EL (cell line): ENCODE measurements at places on chromosomes 16 and 17.

GRCh38 chr17:73371285-73371684, 59.5 kb upstream of the CDC42EP4 start:
- DNase-seq, result peak; percentile 83

DNA sequence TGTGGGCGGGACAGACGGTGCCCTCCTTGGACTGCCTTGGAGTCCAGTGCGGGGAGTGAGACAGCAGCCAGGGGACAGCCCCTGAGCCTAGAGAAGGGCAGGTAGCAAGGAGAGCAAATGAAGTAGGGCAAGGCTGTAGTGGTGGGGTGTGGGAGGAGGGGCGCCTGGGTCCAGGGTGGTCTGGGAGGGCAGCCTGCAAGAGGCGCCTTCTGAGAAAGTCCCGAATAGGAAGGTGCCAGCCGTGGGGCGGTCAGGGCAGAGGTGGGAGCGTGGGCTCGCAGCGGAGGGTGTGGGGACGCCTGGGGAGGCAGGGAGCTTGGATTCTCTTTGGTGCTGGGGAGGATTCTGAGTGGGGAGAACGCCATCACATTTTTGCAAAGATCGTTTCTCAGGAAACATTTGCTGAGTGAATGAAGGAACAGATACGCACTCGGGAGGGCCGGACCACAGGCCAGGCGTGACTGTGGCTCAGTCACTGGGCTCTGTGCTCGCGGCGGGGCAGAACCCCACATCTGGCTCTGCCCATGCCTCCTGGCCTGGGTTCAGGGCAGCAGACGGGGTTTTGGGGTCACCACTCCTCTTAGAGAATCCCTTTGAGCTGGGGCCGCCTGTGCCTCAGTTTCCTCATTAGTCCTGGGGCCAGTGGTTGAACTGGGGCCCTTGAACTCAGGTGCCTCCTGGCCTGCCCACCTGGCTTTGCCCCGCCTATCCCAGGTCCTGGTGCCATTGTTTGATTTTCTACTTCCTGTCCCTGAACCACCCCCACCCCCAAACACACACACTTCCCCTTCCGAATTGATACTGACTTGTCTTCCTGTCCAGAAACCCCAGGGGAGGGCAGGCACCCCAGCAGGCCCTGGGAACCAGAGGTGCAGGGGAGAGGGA, 4.2 kb downstream of the SNN start:
- no peak for DNase-seq

DNA sequence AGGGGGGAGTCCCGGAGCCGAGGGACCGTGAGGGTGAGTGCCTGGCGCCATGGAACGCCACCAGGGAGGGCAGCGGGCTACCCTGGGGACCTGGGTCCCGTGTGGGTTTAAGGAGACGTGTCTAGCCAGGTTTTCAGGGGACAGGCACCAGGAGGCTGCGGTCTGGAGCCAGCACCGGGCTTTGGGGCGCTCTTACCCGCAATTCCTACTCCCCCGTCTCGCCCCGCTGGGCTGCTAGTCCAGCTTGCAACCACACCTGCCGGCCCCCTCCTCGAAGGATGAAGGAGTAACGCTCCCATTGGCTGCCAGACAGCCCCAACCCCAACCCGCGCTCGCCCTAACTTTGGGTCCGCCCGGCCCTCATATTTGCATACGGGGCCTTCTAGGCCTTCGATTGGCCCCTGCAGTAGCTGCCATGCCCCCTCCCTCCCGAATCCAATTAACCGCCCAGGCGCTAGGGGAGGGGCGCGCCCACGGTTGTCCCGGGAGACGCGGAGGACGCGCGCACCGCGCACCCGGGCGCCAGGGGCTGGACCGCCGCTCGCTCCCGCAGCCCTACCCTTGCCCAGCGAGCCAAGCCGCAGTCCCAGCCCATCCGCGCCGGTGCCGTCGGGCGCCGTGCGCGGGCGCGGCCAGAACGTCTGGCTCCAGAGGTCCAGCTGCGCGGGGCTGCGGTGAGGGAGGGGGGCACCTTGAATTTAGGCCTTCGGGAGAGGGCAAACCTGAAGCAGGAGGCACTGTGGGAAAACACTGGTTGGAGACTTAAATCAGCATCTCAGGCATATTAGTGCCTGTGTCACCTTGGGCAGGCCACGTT, at the start of gene TTLL6:
TTLL6 (minus strand) TSS at position 456 of the 817 bp plus-strand sequence; CDS start at position 299, 157 bp downstream.
- DNase-seq, result peak; percentile 74

- DNase-seq, result no peak
Observed at GRCh38 chr16:71972356-71972755, 27.8 kb downstream of the PKD1L3 start.

- DNase-seq, result no peak
Observed at GRCh38 chr17:43927060-43927864, 15.0 kb downstream of the PPY start.

DNA sequence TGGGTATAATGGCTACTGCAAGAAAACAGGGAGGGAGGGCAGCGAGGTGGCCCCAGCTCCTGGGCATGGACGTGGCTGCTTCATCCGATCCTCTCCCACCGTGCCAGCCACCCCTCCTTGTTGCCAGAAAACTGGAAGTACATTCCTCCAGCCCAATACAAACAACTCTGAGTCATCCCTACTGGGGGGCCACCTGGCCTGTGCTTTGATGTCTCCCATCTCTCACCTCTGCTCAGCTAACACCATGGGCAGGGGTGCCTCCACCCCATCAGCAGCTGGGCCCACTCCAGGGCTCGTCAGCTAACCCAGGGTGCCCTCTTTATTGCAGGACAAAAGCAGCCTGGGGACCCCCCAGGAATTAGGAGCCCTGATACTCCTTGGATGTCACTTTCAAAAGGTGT, 2.0 kb downstream of the RHBDF2 start:
- no peak for DNase-seq

- no peak for DNase-seq
Observed at GRCh38 chr16:65728167-65728566, 606.3 kb upstream of the CDH11 start.

DNA sequence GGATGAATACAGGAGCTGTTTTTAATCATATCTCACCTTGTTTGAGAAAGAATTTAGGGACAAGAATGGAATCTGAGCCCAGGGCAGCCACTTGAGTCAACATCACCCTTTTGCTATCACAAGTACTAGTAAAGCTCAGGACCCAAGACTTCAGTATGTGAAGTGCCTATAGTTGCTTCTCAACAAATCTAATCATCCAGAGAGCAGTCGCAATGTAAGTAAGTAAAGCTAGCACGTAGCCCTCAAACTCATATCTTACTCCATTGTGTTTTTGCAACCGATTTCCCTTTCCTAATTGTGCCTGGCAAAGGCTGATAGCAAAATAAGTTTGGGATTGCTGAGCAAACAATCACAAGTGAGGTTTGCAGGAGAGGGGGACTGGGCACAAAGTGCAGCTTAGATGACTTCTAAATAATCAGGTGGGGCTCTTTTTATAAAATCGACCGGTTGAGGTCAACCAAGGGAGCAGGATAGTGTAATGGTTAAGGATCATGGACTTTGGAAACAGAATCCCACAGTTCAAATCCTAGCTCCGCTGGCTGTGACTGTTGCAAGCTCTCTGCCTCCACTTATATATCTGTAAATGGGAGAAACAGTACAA, 13.0 kb downstream of the TOB1 start:
- no peak for DNase-seq

DNA sequence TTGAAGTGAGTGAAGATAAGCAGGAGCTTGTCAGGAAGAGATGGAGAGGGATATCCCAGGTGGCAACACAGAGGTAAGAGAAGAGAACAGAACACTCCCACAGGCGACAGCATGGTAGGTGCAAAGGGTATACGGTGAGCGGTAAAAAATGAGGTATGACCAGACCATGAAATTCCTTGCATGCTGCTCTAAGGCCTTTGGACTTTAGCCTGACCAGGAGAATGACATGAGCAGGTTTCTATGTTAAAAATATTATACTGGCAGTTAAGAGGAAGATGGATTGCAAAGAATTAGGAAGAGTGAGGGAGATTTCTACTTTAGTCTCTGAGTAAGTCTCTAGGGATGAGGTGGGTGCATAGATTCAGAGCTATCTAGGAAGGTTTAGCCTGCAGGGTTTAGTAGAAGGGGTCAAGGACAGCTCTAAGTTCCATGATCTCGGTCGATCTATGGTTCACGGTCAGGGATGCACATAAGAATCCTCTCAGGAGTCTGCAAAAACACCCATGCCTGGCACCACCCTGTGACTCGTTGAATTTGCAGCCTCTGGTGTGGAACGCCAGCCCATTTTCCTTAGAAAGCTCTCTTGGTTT, 65.7 kb downstream of the HLF start:
- DNase-seq, result no peak

- peak; percentile 60 for DNase-seq
Observed at GRCh38 chr16:53159781-53160436, 105.1 kb downstream of the CHD9 start.

DNA sequence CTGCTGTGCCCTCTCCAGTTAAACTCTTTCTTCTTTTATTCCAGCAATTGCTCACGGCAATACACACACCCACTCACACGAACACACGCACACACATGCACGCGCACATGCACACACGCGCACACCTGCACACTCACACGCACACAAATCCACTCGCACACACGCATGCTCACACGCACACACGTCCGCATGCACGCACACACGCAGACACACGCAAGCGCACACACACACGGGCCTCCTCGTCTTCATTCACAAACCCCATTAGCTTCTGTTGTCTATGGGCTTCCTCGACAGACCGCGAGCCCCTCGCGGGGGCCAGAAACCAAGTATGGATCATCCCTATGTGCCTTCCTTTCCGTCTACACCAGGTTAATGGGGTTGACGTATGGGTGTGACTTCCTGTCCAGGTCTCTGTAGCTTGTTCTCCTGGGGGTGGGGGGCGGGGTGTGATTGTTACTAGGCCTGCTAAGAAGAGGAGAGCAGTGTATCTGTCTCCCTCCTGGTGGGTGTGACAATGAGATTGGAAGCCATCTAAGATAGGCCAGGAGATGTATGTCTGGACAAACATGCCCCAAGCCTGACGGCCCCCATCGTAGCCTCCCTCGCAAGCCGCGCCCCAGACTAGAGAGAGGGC, 670 bp upstream of the CTF1 start:
- no peak for DNase-seq

- DNase-seq, result no peak
Observed at GRCh38 chr16:16120382-16121184, 102.7 kb downstream of the ABCC6 start.

- peak; percentile 41 for DNase-seq
Observed at GRCh38 chr16:4693956-4694641, 737 bp downstream of the NUDT16L1 start.

GRCh38 chr16:566475-567372, at the start of gene NHLRC4:
Gene NHLRC4, plus strand, starts transcription at chr16:567005. Its CDS starts 1,043 bp downstream, at chr16:568048.
- DNase-seq, result peak; percentile 58

GRCh38 chr17:35448899-35449227, 297 bp upstream of the SLFN13 start:
- no peak for DNase-seq

GRCh38 chr17:30093463-30094147, 23.0 kb upstream of the NSRP1 start:
- peak; percentile 78 for DNase-seq

DNA sequence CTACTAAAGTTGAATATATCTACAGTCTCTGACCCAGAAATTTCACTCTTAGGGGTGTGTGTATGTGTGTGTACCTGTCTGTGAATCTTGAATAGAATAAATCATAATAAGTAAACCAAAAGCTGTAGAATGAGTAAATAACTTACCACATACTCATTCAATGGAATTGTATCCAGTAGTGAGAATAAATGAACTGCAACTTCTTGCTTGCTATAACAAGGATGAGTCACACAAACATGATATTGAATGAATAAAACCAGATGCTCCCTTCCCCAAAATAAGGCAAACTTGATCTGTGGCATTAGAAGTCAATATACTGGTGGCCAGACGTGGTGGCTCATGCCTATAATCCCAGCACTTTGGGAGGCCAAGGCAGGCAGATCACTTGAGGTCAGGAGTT, 259.8 kb upstream of the MON1B start:
- DNase-seq, result no peak

- DNase-seq, result no peak
Observed at GRCh38 chr16:46713634-46714033, 24.2 kb downstream of the ORC6 start.

GRCh38 chr16:89006036-89006752, 29.2 kb upstream of the CBFA2T3 start:
- DNase-seq, result no peak

- no peak for DNase-seq
Observed at GRCh38 chr17:38507436-38507835, 79.2 kb downstream of the ARHGAP23 start.

DNA sequence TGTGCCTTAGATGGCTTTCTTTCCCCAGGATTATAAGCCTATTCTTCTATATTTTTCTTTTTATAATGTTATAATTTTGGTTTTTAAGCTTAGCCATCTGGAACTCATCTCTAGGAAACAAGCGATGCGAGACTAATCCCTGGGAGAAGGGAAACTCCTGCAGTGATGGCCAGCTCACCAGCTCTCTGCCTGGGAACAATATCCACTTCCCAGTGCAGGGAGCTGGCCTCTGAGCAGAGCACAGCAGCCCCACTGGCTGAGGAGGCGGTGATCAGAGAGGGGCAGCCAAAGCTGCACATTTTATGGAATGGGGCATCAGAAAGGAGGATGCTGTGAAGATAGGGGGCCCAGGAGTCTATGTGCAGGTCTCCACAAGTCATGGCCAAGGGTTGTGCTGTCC, 183.3 kb downstream of the LGALS9B start:
- DNase-seq, result no peak

DNA sequence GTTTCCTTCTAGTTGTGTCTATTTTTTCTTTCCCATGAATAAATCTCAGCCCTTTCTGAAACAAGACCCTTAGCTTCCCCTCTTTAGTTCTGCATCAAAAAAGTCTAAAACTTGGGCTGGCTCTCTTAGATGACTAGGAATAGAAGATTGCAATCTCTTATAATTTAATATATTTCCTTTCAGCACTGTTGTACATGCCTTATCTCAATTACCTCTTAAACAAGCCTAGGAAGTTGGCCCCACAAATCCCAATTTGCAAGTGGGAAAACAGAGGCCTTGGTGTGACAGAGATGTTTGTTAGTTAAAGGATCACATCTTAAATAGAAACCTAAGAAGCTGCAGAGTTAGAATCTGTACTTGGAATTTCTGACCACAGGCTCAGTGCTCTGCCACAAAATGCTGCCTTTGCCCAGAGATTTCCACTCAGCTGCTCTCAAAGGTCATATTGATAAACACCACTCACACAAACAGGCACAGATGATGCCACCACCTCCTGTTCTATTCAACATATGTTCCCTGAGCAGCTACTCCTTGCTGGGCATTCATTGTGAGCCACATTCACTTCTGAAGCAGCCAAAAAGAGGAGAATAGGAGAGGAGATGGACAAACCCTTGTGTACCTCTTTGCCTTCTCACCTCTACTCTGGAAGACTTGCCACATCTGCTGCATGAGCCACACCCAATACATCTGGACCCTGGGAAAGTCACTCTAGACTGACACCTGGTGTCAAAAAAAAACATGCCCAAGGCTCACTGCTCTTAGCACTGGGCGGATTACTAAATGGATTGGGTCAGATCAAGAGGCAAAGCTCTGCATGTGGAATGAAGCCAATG, 5.5 kb downstream of the CCDC182 start:
- no peak for DNase-seq

DNA sequence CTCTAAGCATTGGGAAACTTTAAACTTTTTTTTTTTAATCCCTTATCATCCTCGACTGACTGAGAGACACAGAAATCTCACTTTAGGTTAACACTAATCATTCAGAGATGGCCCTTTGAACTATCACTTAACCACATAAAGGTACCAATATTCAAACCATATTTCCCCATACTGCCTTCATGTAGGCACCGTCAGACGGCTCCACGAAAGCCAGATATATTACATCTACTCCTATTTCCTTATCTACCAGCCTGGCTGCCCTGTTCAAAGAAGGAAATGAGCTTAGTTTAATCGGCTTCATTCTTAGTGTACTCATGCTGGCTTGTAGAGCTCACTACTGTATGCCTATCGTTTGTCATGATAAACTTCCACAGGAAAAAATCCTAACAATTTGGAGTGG, 270.9 kb downstream of the CEP112 start:
- DNase-seq, result no peak
